Activated CD8-positive, alpha-beta memory T cell treated with anti-CD3 and anti-CD28 coated beads for 4 hours (primary cell): ENCODE measurements at places on chromosomes 7 and 10.
A peak's percentile ranks its signal among the peaks of the same experiment; 100 is the strongest.

DNA sequence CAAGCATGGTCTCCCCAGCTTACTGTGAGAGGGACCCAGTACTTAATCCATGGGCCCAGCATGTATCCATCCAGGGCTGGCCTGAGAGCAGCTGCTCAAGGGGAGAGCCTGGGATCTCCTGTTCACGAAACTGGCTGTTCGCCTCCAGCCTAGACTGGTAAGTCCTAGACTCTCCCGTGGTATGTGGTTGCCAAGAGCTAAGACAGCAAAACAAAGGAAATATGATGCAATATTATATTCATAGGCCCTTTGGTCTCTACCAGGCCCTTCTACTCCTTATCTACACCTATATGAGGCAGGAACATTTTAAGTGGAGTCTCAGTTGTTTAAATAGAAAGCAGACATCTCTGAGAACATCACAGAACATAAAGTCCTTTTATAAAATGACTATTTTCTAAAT, 28.9 kb upstream of the STK17A start:
- DNase-seq = no peak

GRCh38 chr10:115049318-115049717, 43.8 kb upstream of the ATRNL1 start:
- no peak for DNase-seq

DNA sequence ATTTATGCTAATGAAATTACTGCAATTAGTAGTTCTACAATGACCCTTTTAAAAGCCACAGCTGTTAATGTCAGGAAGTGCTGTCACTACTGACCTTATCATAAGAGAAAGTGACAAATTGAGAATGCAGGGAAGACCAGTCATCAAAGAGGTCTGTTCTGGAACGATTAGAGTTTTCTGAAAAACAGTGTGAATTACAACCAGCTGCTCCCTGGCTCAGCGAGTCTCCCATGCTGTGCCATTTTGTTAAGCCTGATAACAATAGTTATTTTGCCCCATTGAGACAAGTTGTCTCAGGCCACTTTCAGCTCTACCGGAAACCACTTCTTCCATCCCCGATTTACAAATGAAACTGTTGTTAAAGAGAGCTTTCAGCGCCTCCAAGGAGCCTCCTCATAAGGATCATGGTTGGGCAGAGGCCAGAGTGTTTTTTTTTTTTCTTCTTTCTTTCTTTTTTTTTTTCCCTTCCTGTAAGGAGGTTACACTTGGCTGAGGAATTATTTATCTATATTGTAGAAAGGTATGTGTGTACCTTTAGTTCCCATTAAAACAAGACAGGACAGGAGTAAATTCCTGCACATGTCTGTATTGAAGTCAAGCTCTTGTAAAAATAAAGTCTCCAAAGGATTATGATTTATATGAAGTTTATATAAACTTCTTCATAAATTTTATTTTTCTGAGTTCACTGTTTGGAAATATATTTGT, 173.6 kb downstream of the CDCA7L start:
- DNase-seq = no peak

DNA sequence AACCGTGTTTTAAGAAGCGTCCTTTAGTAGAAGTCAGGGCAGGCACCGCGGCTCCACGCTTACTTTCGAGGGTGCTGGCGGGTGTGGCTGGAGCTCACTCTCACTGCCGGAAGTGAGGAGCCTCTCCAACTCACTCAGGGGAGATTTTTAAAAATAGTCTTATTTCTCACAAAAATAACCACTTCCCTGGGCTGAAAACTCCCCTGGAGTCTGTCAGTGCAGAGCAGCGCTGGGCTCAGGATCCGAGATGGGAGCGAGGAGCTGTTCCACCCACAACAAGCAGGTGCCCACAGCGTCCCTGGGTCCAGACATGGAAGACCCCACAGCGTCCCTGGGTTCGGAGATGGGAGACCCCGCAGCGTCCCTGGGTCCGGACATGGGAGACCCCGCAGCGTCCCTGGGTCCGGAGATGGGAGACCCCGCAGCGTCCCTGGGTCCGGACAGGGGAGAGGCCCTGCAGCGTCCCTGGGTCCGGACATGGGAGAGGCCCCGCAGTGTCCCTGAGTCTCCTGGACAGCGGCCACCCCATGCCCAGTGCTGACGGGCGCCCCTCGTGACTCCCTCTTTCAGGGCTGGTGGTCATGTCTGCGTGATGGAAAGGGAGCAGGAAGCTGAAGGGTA, 51.2 kb downstream of the VIPR2 start:
- no peak for DNase-seq

- no peak for DNase-seq
These were observed 102.5 kb upstream of the APBB1IP start for GRCh38 chr10:26335574-26336093.

- DNase-seq = no peak
These were observed 38.1 kb downstream of the FOXK1 start for GRCh38 chr7:4720225-4720624.

- no peak for DNase-seq
These were observed 12.1 kb downstream of the ATG9B start for GRCh38 chr7:151012031-151012692.

DNA sequence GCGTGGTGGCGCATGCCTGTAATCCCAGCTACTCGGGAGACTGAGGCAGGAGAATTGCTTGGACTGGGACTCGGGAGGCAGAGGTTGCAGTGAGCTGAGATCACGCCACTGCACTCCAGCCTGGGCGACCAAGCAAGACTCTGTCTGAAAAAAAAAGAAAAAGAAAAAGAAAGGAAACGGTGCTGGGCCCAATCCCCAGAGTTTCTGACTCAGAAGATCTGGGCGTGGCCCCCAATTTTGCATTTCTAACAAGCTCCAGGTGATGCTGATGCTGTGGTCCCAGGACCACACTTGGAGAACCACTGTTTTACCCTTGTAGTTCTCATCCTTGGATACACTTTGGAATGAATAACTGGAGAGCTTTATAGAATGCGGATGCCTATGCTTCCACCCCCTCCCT, 79.0 kb downstream of the C10orf105 start:
- no peak for DNase-seq

GRCh38 chr10:106500925-106501525, 663.5 kb downstream of the SORCS1 start:
- DNase-seq = no peak

GRCh38 chr10:60828489-60828852, 50.2 kb downstream of the CDK1 start:
- no peak for DNase-seq

DNA sequence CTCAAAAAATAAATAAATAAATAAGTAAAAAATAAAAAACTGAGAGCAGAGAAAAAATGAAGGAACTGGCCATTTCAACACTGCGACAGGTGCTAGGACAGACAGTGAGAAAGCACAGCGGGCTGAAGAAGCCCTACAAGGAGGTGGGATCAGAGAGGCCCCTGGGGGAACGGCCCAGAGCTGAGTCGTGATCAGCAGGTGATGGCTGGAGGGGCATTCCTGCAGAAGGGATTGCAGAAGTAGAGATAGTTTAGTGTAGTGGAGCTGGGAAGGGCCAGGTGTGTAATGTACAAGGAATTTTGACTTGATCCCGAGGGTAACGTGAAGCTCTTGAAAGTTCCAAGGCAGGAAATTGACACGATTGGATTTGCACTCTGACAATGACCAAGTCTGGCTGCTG, 112.1 kb downstream of the CUL2 start:
- DNase-seq = no peak

- peak; percentile 60 for DNase-seq
These were observed 214.4 kb downstream of the FAM107B start for GRCh38 chr10:14560274-14560673.

- DNase-seq = no peak
These were observed 587.2 kb downstream of the SORCS1 start for GRCh38 chr10:106577266-106577665.

GRCh38 chr10:131159771-131160170, 151.8 kb downstream of the TCERG1L start:
- no peak for DNase-seq

DNA sequence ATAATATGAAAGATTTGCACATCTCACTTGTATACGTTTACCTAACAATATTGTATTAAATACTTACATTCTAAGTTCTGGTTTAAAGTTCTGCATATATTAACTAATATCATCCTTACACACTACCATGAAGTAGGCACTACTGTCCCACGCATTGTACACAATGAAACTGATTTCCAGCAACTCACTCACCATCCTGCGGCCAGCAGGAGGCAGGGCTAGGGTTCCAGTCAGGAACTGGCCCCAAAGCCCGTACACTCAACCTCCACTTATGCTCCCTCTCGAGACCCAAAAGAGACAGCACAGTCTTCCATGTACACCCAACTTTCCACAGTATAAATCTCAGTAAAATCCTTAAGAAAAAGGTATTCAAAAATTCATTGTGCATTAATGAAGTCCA, 41.4 kb downstream of the GRID1 start:
- no peak for DNase-seq

GRCh38 chr7:44052771-44053365, 8.4 kb downstream of the DBNL start:
- DNase-seq = no peak

- DNase-seq = no peak
These were observed 3.0 kb downstream of the GCC1 start for GRCh38 chr7:127582361-127582760.

DNA sequence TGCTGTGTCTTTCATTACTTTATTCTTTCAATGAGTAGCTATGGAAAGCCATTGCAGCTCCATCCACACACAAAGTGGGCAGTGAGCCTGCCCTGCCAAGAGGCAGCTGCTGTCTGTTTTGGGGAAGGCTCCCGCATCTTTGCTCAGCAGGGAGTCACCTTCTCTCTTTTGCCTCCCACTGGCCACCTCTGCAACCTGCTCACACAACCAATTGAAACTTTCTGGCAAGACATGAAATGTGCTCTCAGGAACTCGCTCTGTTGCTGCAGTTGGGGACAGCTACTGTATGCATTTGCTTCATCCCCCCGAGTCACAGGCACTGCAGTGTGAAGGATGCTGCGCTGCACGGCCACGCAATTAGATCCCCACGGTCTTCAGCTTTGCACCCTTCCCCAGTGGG, 244.8 kb upstream of the NFE2L3 start:
- DNase-seq = no peak

DNA sequence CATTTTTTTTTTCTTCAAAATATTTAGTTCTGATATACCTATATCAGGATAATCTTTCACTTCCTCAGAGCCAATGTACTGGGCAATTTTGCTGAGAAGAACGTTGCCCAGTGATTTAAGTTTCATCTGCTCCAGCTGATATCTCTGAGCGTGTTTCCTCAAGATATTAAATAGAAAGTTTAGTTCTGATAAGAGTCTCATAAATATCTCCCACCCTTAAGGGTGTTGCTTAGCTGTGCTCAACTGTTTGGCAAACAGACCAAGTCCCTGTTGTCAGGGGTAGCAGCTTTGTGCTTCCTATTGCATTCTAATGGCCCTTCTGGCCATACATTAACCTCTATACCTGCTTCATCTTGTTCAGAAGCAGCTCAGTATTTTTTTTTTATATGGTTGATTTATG, 84.7 kb upstream of the GPR141 start:
- DNase-seq = no peak

GRCh38 chr7:113321201-113321600, 202.8 kb upstream of the SMIM30 start:
- DNase-seq = no peak

- no peak for DNase-seq
These were observed 69.3 kb downstream of the AVL9 start for GRCh38 chr7:32564542-32564941.

DNA sequence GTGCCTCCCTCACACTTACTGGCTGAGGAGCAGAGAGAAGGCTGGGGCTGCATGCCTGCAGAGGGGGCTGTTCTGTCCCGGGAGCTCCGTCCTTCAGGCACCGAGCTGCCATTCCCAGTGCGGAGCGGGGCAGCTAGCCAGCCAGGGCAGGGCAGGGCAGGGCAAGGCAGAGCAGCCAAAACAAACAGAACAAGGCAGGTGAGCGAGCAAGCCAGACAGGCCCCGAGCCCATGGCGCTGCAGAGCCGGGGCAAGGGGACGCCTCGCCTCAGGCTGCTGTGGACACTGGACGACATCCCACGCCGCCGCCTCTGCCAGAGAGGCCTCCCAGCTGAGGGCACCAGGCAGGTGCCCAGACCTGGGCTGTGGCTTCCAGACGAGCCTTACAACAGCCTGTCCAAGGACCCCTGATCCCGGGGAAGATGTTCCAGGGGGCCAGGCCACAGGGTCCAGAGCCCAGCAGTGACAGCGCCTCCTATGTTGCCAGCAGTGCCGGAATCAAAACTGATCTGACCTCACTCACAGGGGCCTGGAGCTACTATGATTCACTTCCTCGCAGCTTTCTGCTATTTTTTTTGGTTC, 8.2 kb upstream of the NDST2 start:
- DNase-seq = no peak

- DNase-seq = no peak
These were observed 90.3 kb upstream of the CTTNBP2 start for GRCh38 chr7:117963264-117964197.

DNA sequence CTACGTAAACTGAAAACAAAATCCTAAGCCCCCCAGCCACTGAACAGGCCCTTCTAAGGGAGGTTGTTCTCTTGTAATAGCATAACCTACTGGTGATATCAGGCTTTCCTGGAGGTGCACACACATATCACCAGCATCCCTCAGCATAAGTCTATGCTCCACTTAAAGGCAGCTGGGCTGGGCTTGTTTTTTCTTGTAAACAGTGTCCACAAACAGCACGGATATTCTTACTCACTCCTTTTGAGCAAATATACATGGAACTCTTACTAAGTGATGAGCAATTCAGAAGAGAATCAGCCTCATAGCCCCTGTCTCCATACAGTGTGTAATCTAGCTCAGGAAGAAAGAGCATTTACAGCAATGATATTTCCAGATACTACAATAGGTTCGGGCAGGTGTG, 2.4 kb downstream of the LRIT1 start:
- no peak for DNase-seq

- no peak for DNase-seq
These were observed 29.5 kb downstream of the WASL start for GRCh38 chr7:123719197-123719721.

- DNase-seq = no peak
These were observed 84.6 kb downstream of the CABCOCO1 start for GRCh38 chr10:61747307-61747706.

- DNase-seq = no peak
These were observed 72.3 kb upstream of the YAE1 start for GRCh38 chr7:39493934-39494333.

DNA sequence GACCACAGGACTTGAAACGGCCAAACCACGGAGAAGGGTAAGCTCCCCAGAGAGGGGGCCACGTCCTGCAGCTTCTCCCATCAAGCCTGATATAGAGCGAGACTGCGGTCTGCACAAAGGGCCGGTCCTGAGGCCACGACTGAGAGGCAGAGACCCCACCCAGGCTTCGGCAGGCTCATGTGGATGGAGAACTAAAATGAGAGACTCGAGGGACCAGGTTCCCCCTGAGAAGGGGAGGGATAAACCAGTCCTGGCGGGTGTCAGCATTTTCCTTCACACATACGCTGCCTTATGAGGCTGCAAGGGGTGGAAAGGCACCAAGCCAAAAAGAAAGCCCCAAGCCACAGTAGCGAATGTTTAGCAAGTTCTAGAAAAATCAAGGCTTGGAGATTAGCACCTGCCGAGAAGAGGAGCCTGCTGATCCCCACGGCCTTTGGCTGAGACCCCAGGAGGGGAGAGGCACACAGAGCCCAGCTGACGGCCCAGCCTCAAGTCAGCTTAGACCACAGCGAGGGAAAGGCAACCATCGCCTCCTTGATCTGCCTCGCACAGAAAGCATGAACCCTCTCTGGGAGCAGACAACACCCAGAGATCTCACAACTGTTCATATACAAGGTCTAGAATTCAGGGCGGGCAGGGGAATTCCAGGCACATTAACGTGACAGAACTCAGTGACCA, 92.6 kb upstream of the RNF32 start:
- DNase-seq = no peak
